ENCODE measurements at places on chromosomes 2 and 18.

DNA sequence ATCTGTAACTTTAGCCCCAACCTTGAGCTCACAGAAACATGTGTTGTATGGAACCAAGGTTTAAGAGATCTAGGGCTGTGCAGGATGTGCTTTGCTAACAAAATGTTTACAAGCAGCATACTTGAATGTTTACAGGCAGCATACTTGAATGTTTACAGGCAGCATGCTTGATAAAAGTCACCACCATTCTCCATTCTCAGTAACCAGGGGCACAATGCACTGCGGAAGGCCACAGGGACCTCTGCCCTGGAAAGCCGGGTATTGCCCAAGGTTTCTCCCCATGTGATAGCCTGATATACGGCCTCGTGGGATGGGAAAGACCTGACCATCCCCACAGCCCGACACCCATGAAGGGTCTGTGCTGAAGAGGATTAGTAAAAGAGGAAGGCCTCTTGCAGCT, 52.4 kb downstream of the LONRF2 start:
- DNase-seq: no peak

DNA sequence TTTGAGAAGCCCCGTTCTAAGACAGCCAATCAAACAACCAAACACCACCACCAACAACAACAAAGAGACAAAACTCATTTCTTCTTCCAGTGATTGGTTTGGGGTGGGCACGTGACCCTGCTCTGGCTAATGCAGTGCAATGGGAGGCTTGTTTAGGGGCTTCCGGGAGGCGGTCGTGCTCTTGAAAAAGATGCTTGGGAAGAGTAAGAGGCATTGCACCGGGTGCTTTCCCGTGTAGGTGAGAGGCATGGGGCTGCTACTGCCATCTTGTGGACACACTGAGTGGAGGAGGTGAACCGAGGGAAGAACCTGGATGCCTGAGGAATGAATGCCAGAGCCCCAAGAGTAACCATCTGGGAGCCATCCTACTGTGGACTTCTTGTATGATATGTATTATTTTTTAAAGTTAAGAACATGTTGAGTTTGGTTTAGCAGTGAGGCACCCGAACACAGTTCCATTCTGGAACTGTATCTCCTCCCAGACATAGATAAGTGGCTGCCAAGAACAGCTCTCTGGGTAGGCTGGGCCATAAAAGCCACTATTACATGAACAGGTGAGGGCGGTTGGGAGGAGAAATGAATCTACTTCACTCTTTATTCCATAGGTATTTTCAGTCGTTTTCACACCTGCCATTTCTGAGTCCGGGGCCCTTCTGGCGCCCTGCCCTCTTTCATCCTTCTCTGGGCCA, 19.1 kb upstream of the ARHGAP25 start:
- DNase-seq: peak; percentile 63

GRCh38 chr18:944440-944839, 39.8 kb downstream of the ADCYAP1 start:
- peak; percentile 60 for DNase-seq

- DNase-seq: peak; percentile 70
Measured at GRCh38 chr2:60104514-60105505, 448.6 kb downstream of the BCL11A start.

- no peak for DNase-seq
Measured at GRCh38 chr18:52481116-52481515, 141.1 kb downstream of the DCC start.

DNA sequence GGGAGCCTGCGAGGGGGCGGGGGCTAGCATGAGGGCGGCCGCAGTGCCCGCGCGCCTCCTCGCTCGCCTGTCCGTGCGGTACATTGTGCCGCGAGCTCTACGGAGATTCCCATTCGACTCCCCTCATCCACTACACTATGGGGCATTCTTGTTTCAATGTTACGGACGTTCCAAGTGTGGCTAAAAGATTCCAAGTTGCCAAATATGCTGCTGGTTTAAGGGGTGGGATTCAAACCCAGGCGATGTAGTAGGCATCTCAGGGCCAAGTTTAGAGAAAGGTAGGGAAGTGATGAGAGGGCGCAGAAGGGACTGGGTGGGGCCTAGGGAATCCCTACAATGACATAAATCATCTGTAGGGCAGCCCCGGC, 10.0 kb upstream of the CRYBA2 start:
- no peak for DNase-seq

DNA sequence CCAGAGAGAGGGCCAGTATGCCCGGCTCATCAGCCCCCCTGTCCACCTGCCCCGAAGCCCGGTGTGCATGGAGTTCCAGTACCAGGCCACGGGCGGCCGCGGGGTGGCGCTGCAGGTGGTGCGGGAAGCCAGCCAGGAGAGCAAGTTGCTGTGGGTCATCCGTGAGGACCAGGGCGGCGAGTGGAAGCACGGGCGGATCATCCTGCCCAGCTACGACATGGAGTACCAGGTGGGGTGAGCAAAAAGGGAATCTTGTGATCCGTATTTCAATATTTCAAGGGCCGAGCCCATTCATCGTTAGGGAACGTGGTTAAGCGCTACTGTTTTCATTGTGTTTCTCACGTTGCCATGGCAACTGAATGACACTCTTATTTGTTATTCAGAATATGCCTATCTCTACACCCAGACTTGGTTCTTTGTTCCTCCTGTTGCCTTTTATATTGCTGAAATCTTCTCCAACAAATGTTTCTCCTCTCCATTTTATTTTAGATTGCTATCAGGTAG, 81.5 kb downstream of the NRP2 start:
- DNase-seq: peak; percentile 94

DNA sequence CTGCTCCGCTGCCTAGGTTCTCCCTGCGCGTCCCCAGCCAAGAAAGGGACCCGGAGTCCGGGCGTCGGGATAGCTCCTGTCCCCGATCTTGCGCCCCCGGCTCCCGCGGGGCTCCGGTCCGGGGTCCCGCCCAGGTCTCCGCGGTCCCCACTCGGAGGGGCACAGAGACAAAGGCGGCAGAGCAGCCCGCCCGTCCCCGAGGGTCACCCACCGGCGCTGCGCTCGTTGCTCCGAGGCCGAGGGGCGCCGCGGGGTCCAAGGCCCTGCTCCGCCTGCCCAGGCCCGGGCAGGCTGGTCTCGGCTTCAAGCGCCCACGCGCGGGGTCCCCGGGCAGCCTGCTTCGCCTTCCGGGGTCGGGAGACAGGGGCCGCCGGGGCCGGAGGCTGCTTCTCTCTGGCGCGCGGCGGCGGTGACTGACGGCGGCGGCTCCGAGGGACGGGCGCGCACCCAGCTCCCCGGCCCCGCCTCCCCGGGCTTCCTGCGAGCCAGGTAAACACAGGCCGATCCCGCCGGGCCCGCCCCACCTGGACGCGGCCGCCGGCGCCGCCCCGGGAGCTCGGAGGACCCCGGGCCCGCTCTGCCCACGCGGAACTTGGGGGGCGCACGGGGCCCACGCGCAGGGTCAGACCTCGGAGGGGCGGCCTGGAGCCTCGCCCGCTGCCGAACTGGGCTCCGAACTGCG, at the start of gene MBP:
TSS of gene MBP (minus strand) at position 415 of the 682 bp plus-strand sequence. CDS start 27,522 bp downstream, outside the sequence.
- DNase-seq: peak; percentile 45

GRCh38 chr2:96150791-96151594, 5.8 kb upstream of the DUSP2 start:
- DNase-seq: no peak

Measured in GM23248 (cell line).